Kidney epithelial cell (primary cell): ENCODE measurements at places on chromosomes 5 and 9. TPM values are rescaled to one million over a fixed set of nuclear protein-coding genes. Genes with fewer than 3 reads are reported as not detected.
A peak's percentile ranks its signal among the peaks of the same experiment; 100 is the strongest.

The CYSRT1 gene
- total RNA-seq, result 2.1 and 3.8 TPM in 2 replicates

The NUTM2F gene
- not detected in 2 replicates for total RNA-seq

DNA sequence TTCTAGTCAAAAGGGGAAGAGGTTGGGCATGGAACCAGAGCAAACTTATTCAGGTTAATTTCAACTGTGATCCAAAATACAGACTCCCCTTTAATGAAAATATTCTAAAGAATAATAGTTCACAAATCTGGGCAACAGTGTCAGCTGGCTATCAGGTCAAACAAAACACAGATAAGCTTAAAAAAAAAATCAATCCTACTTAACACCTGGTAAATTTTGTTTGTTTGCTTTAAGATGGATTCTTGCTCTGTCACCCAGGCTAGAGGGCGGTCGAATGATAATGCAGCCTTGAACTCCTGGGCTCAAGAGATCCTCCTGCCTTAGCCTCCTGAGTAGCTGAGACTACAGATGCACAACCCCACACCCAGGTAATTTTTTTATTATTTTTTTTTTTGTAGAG is 89.0 kb downstream of the UBAP2 start:
- no peak for DNase-seq

GRCh38 chr5:158022393-158022792 is 163.4 kb upstream of the CLINT1 start:
- DNase-seq, result no peak

The CTXN3 gene
- total RNA-seq, result not detected in 2 replicates

The DRD1 gene
- total RNA-seq, result 0.07 TPM in 1 of 2 replicates, not detected in the other

The ITGA2 gene
- total RNA-seq, result 62.0 and 64.7 TPM in 2 replicates

The SHISAL2B gene
- total RNA-seq, result not detected in 2 replicates

- DNase-seq, result peak; percentile 77
Measured at GRCh38 chr5:66553916-66554575, 42.1 kb upstream of the MAST4 start.

DNA sequence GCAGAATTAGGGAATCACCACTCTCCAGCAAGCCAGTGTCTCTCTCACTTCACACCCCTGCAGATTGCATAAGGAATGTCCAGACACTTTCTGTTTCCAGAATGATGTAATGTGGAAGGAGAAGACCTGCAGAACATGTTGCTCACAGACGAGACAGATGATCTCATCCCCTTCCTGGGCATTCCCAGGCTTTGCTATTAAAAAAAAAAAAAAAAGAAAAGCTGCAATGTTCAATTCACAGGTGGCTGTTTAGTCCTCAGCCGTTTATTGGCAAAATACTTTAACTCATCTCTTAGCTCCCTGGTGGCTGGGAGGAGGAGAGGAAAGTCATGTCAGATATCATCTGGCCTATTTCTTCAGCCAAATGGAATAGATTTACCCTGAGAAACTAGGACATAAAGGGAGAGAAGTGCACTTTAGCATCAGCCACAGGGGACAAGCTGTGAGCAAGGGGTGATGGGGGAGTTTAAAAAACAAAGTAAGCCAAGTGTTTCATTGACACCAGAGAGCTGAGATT is 95.9 kb upstream of the TNC start:
- DNase-seq, result peak; percentile 97

The C9orf153 gene
- not detected in 2 replicates for total RNA-seq

DNA sequence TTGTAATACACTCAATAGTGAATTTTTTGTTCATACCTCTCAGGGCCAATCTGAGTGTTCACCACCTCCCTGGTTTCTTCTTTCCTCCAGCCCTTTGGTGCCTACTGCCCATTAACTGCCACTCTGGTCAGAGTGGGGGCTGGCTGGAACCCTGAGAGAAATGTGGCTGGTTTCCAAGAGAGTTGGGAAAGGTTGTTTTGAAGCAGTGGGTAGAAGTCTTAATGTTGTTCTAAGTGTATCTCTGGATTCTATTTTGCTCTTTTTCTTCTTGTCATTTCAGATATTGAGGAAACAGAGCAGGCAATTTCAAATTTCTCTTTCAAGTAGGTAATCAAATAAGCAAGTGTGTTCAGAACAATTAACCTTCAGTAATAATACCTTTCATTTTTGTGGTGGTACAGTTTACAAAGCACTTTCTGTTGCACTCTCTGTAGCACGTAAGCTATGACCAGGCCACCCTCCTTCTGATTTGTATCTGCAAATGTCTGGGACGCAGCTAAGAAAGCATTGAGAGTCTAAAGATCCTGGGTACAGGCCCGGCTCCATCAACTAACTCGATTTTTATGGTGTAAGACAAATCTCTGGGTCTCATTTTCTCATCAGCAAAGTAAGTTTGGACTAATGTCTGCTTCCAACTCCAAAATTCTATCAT is 8.4 kb downstream of the SLC1A3 start:
- no peak for DNase-seq
